Esophagus squamous epithelium (tissue), 5 donors: ENCODE measurements at places on chromosomes 5 and 9.

- no peak for DNase-seq
These were observed 417.7 kb downstream of the PSAT1 start for GRCh38 chr9:78714576-78714975.

DNA sequence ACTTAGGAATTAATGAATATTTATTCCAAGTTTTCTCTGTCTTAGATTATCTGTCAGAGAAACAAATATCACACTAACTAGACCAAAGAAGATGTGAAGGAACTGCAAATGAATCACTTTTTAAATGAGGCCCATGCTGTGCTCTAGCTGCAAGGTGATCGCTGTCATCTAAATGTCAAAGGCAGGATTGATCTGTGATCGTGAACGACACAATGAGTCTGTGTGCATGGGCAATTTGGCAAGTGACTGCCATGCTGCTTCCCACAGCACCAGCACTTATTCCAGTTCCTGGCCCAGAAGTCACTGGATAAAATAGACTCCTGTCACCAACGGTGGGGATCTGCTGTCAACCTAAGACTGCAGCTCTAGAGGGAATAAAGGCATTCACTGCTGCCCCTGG is 141.2 kb downstream of the TRIM36 start:
- no peak for DNase-seq

GRCh38 chr5:81506378-81506777 is 112.4 kb upstream of the ACOT12 start:
- no peak for DNase-seq

DNA sequence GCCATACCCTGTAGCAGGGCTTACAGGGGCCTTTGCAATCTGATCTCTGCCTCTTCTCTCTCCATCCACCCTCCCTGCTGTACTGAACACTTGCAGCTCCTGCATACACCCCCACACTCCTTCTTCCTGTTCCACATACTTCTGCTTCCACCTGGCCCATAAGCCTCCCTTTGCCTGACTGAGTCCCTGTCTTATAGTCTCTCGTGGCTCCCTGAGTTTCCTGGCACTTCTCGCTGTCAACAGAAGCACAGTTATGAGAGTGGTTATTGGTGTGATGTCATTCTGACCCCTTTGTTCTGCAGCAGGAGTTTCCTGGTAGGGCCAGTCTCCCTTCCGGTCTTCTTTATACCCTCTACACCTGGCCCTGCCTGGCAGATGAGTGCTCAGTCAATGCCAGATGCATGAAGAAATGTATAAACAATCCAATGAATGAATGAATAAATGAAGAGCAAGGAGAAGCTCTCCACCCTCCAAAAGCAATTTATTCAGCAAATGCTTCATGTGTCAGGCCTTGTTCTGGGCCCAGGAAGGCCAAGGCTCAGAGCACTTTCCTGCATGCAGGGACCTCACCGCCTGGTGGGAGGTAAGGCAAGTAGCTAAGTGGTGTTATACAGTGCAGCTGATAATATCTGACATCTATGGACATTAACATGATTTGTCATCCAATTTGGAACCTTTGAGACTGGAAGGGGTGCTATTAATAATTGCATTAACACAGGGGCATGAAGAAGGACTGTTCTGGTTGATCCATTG is 20.5 kb upstream of the CSF1R start:
- DNase-seq, result no peak

- DNase-seq, result no peak
These were observed 15.7 kb downstream of the LMBRD2 start for GRCh38 chr5:36135988-36136387.

DNA sequence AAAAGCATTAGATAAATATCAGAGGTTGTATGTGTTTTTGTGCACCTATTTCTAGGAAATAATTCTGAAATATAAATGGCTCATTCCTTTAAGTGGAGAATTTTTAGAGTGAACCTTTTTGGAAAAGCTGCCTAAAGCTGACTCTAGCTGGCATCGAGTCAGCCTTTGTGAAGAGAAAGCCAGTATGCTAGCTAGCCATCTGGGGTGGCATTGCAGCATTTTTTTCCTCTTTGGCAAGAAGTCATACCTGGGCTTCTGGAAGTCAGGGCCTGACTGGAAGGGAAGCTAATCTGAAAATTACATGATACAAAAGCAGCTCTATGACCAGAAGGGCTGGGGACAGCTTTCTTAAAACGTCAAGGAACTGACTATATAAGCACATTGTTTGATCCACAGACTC is 19.7 kb downstream of the ANP32B start:
- no peak for DNase-seq

GRCh38 chr5:64800926-64801325 is 32.2 kb downstream of the CWC27 start:
- DNase-seq, result no peak
